ENCODE measurements at places on chromosomes 4 and X.

- DNase-seq: no peak
Observed at GRCh38 chr4:42482516-42483327, 85.4 kb downstream of the SHISA3 start.

DNA sequence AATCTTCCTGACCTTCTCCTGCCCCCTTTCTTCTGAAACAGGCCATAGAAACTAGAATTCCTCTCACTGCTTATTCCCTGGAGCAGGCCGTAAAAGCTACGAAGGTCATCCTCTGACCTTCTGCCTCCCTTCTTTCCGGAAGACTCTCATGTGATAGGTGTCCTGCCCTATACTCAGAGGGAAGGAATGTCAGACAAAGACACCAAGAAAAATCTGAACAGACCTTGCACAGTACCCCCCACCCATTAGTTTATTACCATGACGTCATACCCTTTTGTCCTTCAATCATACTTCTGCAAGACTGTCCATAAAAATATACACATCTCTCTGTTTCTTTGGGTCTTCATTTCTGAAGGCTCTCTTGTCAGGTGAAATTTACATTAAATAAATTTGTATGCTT lies 1523.9 kb downstream of the RPA4 start:
- no peak for DNase-seq

DNA sequence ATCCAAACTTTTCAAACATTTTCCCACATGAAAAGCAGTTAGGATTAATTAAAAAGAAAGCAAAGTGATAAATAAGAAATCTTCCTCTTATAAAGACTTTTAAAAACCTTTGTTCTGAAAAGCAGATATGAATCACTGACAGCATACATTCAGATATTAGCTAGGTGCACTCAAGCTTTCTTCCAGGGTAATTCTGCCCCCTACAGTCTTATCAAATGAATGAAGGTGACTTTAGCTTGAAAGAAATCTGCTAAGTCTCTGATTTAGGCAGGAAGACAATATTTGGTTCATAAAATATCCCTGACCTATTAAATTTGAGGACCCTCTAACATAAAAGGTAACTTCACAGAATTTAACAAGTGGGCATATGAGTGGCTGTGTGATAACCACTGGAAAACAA lies 209.1 kb upstream of the FAM47A start:
- no peak for DNase-seq

GRCh38 chrX:130539721-130540321 lies 138.0 kb downstream of the RBMX2 start:
- DNase-seq: peak; percentile 35

- no peak for DNase-seq
Observed at GRCh38 chr4:3335385-3335784, 42.6 kb downstream of the RGS12 start.

GRCh38 chrX:64427787-64428186 lies 32.5 kb upstream of the MTMR8 start:
- no peak for DNase-seq

- DNase-seq: no peak
Observed at GRCh38 chr4:2046031-2046961, 12.8 kb upstream of the NAT8L start.

- no peak for DNase-seq
Observed at GRCh38 chrX:7264399-7264798, 116.4 kb upstream of the PUDP start.

DNA sequence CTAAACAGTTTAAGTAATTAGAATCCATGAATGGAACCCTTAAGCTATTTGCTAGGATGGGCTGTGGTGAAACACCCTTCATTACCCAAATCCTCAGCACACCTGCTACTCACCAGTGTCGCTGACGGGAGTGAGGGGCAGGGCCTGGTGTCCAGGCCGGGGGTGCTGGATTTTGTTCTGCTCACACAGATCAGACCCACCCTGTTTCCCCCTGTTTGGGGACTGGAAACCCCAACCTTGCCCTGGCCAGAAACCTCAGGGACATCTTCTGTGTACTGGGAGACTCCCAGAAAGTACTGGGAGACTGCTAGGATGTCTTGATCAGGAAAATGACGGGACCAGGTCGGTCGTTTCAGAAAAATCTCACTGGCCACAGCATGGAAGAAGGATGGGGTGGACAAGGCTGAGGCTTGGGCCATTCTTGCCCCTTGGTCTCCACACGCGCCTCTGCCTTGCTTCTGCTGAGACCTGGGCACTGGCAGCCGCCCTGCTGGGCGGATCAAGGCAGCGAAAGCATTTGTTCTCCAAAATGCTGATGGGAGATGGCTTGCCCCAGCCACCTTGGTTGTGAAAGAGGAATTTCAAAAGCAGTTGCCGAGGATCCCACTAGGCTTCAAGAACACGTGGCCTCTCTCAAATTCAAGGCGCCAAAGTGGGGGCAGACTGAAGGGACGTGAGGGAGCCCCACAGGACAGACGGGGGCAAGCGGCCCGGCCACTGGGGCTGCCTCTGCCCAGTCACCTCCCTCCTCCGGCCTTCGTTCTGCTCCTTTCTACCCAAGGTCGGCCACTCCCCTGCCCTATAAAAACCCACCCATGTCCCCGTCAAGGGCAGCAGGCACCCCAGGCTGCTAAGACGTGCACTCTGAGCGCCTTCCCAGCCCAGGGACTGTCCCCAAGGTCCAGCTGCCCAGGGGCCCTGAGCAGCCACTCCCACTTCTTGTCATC lies 23.5 kb upstream of the PDE6B start:
- no peak for DNase-seq

DNA sequence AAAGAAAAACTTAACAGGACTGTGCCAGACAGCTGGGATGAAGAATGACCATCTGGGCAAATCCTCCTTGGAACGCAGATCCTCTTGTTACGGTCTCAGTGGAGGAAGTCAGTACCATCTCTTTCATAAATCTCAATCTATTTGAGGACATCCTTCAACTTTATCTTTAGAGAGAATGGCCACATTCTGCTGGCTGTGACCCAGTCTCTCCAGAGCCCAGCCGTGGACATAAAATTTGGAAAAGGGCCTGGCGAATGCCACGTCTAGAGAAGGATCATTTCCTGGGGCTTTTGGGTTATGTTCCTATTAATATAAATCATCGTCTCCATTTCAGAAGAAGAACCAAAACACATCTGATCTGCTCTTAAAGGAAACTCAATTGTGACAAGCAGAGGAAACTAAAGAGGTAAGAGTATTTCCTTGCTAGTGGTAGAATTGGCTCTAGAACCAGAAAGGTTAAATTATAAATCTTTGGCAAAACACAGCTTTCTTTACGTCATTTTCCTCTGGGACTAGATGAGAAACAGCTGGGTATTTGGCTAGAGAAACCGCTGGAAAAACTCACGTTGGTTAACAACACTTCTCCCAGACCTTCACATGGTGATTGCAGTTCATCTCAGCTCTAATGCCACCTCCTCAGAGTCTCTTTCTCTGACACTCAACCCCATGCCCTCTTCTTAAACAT lies 164.7 kb downstream of the CHIC2 start:
- DNase-seq: no peak

DNA sequence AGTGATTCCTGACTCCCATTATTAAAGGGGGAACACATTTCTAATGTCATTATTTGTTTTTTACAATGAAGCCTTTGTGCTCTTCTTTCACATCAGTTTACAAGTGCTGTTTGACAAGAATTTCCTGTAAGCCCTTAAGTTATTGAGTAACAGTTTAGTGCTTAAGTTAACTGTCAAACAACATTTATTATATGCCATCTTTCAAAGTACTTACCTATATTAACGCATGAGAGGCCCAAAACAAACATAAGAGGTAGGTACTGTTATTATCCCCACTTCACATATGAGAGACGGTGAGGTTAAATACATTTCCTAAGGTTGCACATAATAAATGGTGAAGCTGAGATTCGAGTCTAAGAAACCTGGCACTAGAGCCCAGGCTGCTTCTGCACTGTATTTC lies 56.0 kb upstream of the MAGED1 start:
- DNase-seq: no peak

GRCh38 chr4:109067508-109068235 lies 234.8 kb downstream of the COL25A1 start:
- DNase-seq: peak; percentile 21

DNA sequence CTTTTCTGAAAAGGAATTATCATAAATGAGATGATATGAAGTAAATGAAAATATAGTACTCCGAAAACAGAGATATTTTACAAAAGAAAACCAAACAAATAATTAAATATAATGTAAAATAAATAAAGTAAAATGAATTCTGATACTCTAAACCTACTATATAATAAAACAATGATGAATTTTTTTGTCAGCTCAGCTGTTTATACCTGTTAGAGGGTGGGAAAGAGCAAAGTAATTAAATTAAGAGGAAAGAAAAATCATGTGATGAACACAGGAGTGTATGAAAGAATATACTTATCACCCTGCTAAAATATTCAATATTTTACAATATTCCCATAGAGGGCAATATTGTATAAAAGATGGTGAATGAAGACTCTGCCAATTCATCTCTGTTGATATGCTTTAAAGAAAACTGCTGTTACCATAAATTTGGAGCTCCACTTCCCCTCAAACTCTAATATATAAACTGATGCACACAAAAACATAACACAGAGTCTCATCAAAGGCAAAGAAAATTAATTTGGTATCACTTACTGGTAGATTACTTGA lies 6.5 kb upstream of the NDST4 start:
- DNase-seq: no peak

DNA sequence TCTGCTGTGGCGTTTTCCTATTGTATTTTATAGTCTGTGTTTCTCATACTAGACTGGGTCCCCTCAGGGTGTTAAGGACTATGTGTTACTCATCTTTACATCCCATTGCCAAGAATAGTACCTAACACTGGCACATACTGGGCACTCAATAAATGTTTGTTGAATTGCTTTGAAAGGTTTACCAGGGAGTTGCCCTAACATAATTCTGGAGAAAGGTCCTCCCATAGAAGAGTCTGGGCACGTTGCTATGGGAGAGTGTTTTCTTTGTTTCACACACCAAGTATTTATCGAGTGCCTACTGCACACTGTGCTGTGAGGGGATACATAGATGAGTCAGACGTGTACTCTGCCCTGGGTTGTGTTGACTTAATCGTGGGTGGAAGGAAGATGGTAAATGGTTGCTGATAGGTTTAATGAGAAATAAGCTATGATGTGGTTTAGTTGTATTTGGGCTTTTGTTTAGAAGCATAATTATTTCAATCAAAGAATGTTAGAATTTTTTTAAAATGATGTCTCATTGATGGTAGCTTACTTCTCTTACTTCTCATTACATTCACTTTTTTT lies 42.9 kb downstream of the AFF1 start:
- peak; percentile 74 for DNase-seq

DNA sequence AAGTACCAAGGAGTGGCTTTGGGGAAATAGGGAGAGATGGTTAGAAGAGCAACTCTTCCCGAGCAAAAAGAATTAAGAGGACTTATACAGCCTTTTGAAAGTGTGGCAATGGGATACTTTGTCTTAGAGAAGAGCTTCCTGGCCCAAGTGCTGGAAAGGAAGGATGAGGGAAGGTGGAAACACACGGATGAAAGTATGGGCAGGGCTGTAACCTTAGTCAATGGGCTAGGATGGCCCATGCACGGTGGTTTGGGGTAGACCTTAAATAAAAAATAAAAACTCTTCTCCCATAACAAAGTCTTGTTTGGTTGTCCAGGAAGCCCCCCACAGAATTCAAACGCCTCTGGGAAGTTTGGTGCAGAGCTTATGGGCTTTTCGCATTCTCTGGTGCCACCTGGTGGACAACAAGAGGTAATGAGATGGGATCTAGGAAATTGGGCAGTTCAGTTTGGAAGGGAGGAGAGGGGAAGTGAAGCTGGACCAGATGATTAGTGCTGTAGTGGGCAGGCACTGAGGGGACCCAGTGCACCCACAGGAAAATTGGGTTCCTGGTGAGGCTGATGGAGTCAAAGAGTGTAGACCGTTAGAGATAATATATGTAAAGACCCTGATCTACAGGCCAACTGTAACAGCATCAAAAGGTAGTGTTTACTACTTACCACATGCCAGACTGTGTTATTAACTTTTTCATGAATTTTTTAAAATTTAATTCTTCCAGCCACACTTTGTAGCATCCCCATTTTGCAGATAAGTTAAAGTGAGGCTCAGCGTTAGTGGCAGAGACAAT lies 13.8 kb upstream of the ENOX2 start:
- DNase-seq: peak; percentile 45

DNA sequence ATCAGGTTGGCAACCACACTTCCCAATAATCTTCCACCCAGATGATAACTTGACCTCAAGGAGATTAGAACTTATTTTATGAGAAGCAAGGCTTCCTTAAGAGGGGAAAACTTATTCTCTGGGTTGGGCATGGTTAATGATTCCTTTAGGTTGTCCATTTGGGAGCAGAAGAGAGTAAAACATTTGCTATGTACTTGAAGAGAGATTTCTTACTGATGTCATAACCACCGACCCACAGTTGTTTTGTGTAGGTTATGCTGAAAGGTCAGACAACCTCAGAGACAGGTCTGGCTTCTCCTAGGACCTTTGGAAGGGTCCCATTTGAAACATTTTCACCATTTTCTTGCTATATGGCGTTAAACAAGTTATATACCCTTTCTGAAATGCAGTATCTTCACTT lies 56.1 kb downstream of the FAM114A1 start:
- no peak for DNase-seq

GRCh38 chr4:118773429-118773792 lies 62.5 kb downstream of the SEC24D start:
- peak; percentile 68 for DNase-seq

DNA sequence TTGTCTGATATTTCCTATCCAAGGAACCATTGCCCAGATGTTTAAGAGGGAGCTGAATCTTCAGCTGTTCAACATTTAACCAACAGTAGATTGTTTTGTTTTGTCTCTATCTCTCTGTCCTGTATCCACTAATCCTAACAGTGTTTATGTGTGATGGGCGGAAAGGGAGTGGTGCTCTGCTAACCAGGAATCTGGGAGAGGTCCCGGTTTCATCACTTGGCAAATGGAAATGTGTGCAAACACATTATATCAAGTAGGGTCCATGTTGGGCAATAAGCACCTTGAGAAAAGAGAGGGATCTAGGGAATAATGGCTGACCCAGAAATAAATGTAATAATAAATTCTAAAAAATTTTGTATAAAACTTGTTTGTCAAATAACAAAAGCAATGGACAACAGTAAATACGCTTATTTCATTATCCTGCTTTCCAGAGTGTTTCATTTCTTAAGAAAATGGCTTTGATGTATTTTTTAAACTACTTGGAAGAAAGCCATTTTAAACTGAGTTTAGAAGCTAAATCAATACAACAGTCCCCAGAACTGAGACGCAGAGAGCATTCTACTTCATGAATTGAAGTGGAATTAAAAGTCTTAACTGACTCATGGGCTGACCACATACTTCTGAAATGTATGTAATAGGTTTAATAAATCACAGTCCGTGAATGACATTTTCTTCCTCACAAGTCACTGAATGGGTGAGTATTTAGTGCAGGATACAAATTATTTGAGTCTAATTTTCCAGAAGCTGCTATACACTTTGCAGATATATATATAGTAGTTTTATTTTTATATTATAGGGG lies 55.8 kb downstream of the EMCN start:
- peak; percentile 70 for DNase-seq

- DNase-seq: no peak
Observed at GRCh38 chr4:112739442-112739841, 102.5 kb downstream of the LARP7 start.

GRCh38 chr4:25457053-25457715 lies 80.1 kb downstream of the ANAPC4 start:
- peak; percentile 74 for DNase-seq

Data from EL (cell line).